ENCODE measurements at places on chromosomes 5 and 9. TPM values are rescaled to one million over a fixed set of nuclear protein-coding genes. Genes with fewer than 3 reads are reported as not detected.

RPS23 gene
- 4,820 TPM for total RNA-seq

IL3 gene
- not detected for total RNA-seq

WNK2 gene
- total RNA-seq = 1.0 TPM

DNAJC25 gene
- total RNA-seq = 7.6 TPM

C5orf52 gene
- not detected for total RNA-seq

FSTL4 gene
- not detected for total RNA-seq

LRRC14B gene
- total RNA-seq = not detected

GRM6 gene
- total RNA-seq = not detected

TSLP gene
- total RNA-seq = 0.07 TPM

SLCO4C1 gene
- 0.63 TPM for total RNA-seq

SAXO1 gene
- total RNA-seq = not detected

TSSK1B gene
- total RNA-seq = not detected

ERCC6L2 gene
- total RNA-seq = 60.0 TPM

OR1L1 gene
- not detected for total RNA-seq

INSL6 gene
- not detected for total RNA-seq

TMC1 gene
- total RNA-seq = not detected

SMIM33 gene
- not detected for total RNA-seq

SHOC1 gene
- total RNA-seq = 0.07 TPM

CDC14B gene
- total RNA-seq = 9.1 TPM

CYLC2 gene
- not detected for total RNA-seq

PRRT1B gene
- total RNA-seq = not detected

TTC23L gene
- total RNA-seq = not detected

PCDHGA8 gene
- 0.14 TPM for total RNA-seq

GABRG2 gene
- total RNA-seq = not detected

HAPLN1 gene
- total RNA-seq = 0.07 TPM

SYK gene
- 15.7 TPM for total RNA-seq

CDO1 gene
- 2.1 TPM for total RNA-seq

CLIC3 gene
- 2.4 TPM for total RNA-seq

PCSK5 gene
- total RNA-seq = 23.2 TPM

MYMK gene
- total RNA-seq = not detected

PCDHB15 gene
- 0.07 TPM for total RNA-seq

DOLK gene
- 26.1 TPM for total RNA-seq

SPINK6 gene
- total RNA-seq = not detected

ADAMTS6 gene
- total RNA-seq = 12.1 TPM

CD180 gene
- not detected for total RNA-seq

PALM2AKAP2 gene
- total RNA-seq = 3.8 TPM

DAB2 gene
- 13.2 TPM for total RNA-seq

GPR21 gene
- total RNA-seq = not detected

ORM1 gene
- total RNA-seq = not detected

TMEM232 gene
- 0.86 TPM for total RNA-seq

ITGA2 gene
- total RNA-seq = 28.1 TPM

IL13 gene
- total RNA-seq = not detected

HTR4 gene
- total RNA-seq = not detected

PLAC8L1 gene
- total RNA-seq = not detected

IPPK gene
- total RNA-seq = 15.2 TPM
